ENCODE measurements at places on chromosomes 7 and 10. TPM values are rescaled to one million over a fixed set of nuclear protein-coding genes. Genes with fewer than 3 reads are reported as not detected.

DNA sequence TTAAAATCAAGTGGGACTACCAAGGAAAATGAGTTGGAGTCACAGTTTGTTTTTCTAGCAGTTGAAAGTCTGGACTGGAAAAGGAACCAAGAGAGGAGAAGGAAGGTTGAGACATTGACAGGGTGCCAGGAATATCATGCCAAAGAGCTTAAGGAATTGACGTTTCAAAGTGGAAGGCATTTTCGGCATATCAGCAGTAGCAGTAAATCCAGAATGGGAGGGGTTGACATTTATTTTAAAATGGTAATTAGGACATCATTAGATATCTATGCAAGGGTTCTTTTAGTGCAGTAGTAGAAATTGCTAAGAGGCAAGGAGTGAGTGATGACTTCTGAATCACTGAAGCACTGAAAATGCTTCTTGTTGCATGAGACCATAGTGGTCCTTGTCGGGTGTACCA, 335.9 kb upstream of the PLXDC2 start:
- peak; percentile 24 for DNase-seq

DNA sequence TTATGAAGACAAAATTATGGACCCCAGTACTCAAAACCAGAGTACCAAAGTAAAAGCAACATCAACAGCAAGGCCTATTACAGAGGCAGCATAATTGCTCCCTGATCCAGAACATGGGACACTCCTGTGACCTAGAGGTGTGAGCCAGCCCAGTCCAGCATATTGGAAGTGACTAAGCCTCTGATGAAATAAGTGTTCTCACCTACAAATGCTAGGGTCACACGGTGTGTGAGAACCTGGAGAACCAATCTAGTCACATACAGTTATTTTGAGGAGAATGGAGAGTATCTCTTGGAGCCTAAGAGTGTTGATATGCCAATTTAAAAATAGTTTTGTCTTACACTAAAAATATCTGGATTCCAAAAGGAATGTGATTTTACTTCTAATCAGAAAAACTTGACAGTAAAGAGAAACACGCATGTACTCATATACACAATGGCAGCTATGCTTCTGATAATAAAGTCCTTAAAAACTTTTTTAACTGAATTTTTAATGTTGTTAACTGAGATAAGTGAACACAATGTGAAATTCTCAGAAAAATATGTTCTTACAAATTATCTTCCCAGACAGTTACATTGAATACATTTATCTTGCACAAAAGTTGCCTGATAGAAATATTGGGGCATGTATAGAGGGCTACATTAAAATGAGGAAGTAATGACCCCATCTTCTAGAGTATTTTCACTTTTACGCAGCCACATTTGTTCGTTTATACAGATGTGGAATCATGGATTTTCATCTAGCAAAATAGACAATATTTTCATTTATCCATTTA, 56.8 kb upstream of the CD36 start:
- no peak for DNase-seq

- peak; percentile 92 for DNase-seq
Measured at GRCh38 chr7:66140924-66141323, 26.3 kb downstream of the CRCP start.

GRCh38 chr7:90178679-90179278, 24.5 kb downstream of the STEAP1 start:
- DNase-seq, result peak; percentile 64

GRCh38 chr10:14540062-14540461, 209.3 kb upstream of the FRMD4A start:
- no peak for DNase-seq

- peak; percentile 82 for DNase-seq
Measured at GRCh38 chr10:34403512-34403911, 411.6 kb downstream of the PARD3 start.

- DNase-seq, result peak; percentile 35
Measured at GRCh38 chr7:47497367-47498096, 84.4 kb downstream of the TNS3 start.

GRCh38 chr10:114431414-114432135, 27.3 kb upstream of the AFAP1L2 start:
- DNase-seq, result no peak

- peak; percentile 87 for DNase-seq
Measured at GRCh38 chr10:3850999-3851937, 66.3 kb upstream of the KLF6 start.

DNA sequence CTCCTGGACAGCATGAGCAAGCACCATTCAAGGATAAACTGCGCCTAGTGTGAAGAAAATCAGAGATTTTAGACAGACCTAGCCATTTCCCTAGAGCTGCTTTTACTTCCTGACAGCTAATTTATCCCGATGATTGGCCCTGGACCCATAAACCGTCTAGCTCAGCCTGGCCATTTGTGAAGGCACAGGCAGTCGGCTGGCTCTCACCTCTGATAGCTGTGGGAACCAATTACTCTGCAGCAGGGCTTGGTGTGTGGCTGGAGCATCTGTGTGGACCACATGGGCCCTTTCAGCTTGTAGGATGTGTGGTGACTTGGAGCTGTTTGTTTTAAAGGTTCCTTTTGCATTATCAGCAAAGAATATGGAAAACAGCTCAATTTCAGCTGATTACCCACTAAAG, 111.1 kb upstream of the NPY start:
- no peak for DNase-seq

DNA sequence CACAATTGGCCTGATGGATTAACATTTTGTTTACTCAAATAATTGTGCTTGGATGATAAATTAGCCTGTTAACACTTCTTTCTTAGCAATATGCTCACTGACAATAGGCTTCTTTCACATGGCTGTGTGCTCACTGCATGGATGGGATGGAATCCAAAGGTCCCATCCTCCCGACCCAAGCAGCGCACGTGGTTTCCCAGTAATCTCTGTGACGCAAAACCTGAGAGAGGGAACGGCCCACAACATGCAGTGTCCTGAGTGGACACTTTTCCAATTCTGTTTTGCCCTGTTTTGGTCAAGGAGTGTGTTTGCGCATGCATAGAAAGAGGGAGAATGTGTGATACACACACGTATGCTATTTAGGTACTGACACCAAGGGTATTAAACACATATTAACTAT, 42.1 kb upstream of the RASGEF1A start:
- no peak for DNase-seq

Gene AKR1D1
- total RNA-seq, result not detected

Gene RBP4
- not detected for total RNA-seq

Measured in fibroblast of lung (primary cell).